ENCODE measurements at places on chromosomes 7 and 10. TPM values are rescaled to one million over a fixed set of nuclear protein-coding genes. Genes with fewer than 3 reads are reported as not detected.

- H3K27ac ChIP-seq = no peak overlapping the region
- DNase-seq = no peak
- H3K4me1 ChIP-seq = no peaks in the 10 kb centered on the region
Measured at GRCh38 chr7:134844200-134844599, 64.8 kb downstream of the CALD1 start.

DNA sequence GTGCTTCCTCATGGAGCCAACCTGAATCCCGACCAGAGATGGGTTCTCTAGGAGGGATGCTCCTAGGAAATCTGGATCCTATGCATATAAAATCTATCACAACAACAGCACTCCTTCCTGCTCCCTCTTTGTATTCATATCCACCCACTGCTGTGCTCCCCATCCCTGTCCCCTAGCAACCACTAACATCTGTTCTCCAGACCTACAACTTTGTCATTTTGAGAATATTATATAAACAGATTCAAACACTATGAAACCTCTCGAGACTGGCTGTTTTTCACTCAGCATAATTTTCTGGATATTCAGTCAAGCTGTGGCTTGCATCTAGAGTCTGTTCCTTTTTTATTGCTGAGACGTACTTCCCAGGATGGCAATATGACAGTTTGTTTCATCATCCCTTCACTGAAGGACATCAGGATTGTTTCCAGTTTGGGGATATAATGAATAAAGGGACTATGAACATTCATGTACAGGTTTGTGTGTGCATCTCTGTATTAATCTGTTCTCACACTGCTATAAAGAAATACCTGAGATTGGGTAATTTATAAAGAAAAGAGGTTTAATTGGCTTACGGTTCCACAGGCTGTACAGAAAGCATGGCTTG, 36.0 kb upstream of the PRR15 start:
- H3K36me3 ChIP-seq = no peaks in the 10 kb centered on the region
- H3K27me3 ChIP-seq = no peaks in the 10 kb centered on the region
- no peaks in the 10 kb centered on the region for H3K4me1 ChIP-seq
- H3K4me3 ChIP-seq = no peak overlapping the region

- no peaks in the 10 kb centered on the region for H3K27me3 ChIP-seq
- no peak overlapping the region for H3K4me3 ChIP-seq
- no peak for DNase-seq
- H3K36me3 ChIP-seq = no peaks in the 10 kb centered on the region
- H3K4me1 ChIP-seq = no peaks in the 10 kb centered on the region
- no peak overlapping the region for H3K27ac ChIP-seq
Measured at GRCh38 chr10:81696609-81697388, 178.2 kb upstream of the NRG3 start.

DNA sequence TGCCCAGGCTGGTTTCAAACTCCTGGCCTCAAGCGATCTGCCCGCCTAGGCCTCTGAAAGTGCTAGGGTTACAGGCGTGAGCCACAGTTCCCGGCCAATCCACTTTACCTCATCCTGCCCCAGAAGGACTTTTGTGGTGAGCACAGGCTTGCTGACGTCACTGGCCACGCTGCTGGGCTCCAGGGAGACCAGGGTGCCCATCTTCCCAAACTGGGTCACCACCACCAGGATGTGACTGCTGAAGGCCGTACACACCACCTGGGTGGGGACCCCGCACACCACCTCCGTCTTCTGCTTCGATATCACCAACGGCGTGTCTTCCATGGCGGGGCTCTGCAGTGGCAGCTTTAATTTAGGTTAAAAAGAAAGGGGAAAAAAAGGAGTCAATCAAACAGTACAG, 816 bp downstream of the PSMG3 start:
- DNase-seq = no peak
- H3K4me3 ChIP-seq = peak overlapping the region; percentile 73
- H3K27me3 ChIP-seq = no peaks in the 10 kb centered on the region
- H3K36me3 ChIP-seq = peaks cover 14% of the 10 kb centered on the region

DNA sequence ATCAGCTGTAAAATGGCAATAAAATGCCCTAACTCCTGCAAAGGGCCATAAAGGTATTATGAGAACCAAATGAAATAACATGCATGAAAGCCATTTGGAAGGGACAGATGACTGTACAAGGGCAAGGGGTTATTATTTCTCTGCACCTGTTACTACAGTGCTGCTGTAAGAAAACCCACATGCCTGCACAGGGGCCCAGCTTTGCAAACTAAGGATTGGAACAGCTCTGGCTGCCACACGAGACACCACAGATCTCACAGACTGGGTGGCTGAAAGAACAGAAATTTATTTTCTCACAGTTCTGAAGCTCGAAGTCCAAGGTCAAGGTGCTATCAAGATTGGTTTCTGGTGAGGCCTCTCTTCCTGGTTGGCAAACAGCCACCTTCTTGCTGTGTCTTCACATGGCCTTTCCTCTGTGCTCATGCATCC, 409.0 kb upstream of the NRP1 start:
- H3K36me3 ChIP-seq = no peaks in the 10 kb centered on the region
- no peak overlapping the region for H3K27ac ChIP-seq
- H3K27me3 ChIP-seq = no peaks in the 10 kb centered on the region
- no peak overlapping the region for H3K4me3 ChIP-seq

DNA sequence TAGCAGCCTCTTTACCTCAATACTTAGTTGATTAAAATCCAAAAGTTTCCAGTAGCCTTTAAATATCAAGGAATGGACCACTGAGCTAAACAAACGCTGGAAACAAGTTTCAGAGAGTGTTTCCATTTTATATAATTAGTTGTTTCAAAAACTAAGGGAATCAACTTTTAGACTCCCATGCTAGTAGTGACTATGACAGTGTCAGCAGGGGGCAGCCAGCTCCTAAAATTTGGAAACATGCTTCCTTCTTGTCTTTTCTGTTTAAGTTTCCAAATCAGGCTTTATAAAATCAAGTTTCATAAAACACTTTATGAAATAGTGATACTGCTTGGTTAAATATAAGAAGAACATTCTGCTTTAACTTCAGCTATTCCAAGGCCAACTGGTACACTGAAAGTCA, 138.2 kb upstream of the TMEM229A start:
- no peak overlapping the region for H3K4me3 ChIP-seq
- H3K27ac ChIP-seq = no peak overlapping the region
- H3K27me3 ChIP-seq = no peaks in the 10 kb centered on the region
- H3K36me3 ChIP-seq = no peaks in the 10 kb centered on the region
- no peaks in the 10 kb centered on the region for H3K4me1 ChIP-seq

DNA sequence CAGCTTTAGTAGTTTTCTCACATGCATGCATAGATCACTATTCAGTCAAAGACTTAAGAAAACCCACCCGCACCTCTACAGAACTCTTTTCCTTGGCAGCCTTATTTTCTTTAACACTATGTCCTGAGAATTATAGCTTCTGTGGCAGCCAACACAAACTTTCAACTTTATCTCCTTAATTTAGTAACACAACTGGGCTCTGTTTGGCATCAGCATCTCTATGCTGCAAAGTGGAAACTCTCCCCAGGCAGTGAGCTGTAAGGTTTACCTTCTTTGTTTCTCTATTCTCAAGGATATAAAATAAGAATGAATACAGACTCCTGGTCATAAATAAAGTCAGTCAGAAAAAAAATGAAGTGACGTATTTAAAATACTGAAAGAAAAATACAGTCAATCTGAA, 115.2 kb upstream of the PPP1R9A start:
- H3K4me1 ChIP-seq = no peaks in the 10 kb centered on the region
- no peak for DNase-seq
- no peaks in the 10 kb centered on the region for H3K36me3 ChIP-seq
- no peak overlapping the region for H3K27ac ChIP-seq
- no peaks in the 10 kb centered on the region for H3K27me3 ChIP-seq

The SEMA3A gene
- 6.1 TPM for total RNA-seq

The LRRC18 gene
- total RNA-seq = not detected

All from right atrium auricular region (tissue), 2 donors.